Kidney tubule cell (primary cell): ENCODE measurements at places on chromosomes 2 and 18.

- DNase-seq, result no peak
Measured at GRCh38 chr2:121037480-121037879, 247.5 kb downstream of the TFCP2L1 start.

GRCh38 chr2:239657992-239658391 lies 257.2 kb upstream of the HDAC4 start:
- no peak for DNase-seq

GRCh38 chr2:144358979-144359541 lies 160.9 kb downstream of the ZEB2 start:
- DNase-seq, result peak; percentile 79

DNA sequence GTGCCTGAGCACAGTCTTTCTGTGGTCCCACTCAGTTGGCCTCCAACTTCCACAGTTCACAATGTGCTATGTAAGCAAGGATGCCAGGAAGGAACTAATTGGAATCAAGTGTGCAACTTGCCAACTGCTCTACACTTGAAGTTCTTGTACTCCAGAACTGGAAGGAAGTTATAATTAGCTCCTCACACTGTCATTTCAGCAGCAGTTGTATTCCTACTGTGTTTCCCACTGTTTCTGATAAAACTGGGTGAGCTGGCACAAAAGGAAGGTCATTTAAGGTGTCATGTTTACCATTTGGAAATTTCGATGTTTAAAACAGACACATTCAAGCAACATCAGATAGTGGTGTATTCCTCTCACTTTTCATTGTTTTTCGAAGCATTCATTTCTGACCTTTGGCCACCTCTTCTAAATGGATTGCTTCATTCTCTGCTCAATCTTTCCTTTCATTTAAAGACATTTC lies 84.2 kb downstream of the ANTXR1 start:
- DNase-seq, result no peak

GRCh38 chr2:164917296-164917903 lies 37.9 kb downstream of the SLC38A11 start:
- peak; percentile 56 for DNase-seq

DNA sequence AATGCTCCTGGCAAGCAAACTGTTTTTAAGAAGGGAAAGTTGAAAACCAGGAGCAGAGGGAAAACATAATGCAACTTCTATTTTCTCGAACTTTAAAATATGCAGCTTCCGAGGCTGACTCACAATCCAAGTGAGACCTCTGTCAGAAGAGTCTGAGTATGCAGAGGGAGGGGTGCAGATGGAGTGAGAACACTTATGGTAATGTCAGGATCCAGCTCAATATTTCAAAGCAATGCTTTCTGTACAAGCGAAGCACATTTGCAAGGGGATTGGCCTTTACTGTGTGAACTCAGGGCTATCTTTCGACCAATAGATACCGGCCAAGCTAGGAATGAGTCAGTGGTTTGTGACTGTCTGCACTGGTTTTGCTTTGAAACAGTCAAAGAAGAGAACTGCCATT lies 242.7 kb downstream of the CNTNAP5 start:
- no peak for DNase-seq

DNA sequence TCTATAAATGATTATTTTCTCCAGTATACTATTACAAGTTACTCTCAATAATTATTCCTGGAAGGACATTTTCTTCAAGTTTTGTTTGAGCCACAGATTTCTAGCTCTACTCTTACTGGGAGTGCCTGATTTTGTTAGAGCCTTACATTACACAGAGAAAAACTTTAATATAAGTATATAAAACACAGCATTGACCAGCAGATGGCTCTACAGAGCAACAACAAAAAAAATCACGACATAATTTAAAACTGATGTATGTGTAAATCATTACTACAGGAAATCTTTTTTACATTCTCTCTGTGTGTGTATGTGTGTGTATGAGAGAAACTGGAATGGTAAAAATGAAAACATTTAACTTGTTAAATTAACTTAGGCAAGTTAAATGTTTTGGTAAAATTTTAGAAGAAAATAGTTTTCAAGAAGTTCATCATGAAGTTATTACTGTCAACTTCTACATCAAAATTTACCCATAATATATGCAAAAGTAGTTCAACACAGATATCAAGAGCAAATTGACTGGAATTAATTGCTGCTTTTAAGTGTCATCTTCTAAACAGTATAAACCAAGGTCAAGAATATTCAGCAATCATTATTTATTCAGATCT lies 103.3 kb downstream of the MDH1 start:
- DNase-seq, result peak; percentile 69

- peak; percentile 14 for DNase-seq
Measured at GRCh38 chr2:28047681-28048080, 157.2 kb downstream of the BABAM2 start.

GRCh38 chr2:26986576-26986975 lies 16.1 kb downstream of the MAPRE3 start:
- peak; percentile 9 for DNase-seq

DNA sequence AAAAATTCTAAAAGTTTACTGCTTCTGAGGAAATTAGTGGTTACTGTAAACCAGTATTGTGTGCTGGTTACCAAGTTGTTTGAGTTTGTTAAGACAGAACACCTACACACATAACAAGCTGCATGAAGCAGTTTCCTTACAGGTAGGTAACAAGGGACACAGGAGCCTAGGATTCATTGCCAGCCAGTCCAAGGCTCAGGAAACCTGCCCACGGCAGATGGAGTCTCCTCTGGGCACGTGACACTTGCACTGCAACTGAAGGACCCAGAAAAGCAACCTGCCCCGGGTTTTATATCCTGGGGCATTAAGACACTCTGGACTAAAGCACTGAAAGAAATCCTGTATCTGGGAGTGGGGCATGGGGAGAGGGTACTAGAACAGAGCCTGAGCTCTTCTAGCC lies 639.3 kb downstream of the ADCYAP1 start:
- no peak for DNase-seq

DNA sequence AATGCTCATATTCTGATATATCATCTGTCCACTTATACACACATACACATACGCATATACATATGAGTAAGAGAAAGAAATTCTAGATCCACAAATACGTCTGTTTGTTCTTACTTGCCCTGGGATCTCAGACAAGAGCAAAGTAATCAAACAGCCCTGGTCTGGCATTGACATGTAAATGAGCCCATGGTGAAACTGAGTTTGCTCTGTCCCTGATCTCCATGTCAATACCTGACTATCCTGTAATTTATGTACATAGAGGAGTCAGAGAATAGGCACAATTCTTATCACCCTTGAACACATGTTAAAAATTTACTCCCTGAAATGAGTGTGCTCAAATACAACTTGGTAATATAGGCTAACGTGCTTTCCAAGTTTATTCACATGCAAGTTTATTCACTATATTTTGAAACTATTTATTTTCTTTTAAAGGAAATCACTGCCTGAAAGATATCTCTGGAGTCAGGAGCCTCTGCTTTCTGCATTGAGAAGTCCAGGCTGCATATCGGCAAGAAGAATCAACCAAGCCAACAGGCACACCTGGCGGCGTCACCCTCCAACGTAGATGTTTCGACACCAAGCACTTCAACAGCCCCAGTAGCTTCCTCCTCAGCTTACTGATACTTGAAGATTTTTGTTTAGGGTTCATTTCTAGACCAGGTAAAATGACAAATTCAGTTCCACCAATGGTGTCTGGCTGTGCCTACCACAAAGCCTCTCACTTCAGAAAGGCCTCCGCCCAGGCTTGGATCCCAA lies 100.6 kb downstream of the CMPK2 start:
- DNase-seq, result no peak

DNA sequence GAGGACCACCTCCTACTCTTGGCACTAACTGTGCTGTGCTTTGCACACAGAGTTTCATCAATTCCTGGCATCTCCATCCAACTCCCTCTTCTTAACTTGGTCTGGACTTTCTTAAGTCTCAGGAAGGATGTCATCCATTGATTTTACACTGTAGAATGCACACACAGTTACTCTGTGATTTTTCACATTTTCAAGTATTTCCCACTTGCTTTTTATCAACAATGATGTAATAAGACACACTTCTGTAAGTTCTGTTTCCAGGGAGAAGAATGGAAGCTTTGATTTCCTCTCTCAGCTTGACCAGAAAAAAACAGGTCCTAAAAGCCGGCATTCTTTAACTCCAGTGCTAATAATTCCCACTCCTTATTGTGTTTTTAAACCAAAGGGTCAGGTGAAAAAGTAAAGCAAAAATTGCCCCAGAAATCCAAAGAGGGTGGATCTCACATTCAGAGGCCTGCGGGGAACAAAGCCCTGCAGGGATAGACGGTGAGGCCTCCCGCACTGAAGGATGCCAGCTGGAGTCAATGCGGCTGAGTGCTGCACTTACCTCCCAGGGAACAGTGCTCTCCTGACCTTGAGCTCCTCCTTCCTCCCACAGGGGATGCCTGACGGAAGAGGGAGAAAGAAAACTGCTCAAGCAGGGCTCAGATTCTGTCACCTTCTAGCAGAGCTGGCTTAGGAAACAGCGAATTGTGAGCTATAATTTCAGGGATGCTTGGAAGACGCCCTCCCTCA lies 83.1 kb downstream of the PDCL3 start:
- no peak for DNase-seq

GRCh38 chr2:183089192-183089851 lies 10.8 kb downstream of the DUSP19 start:
- peak; percentile 25 for DNase-seq

GRCh38 chr2:188865681-188866080 lies 108.5 kb upstream of the COL3A1 start:
- DNase-seq, result no peak

GRCh38 chr2:55827855-55828254 lies 95.7 kb downstream of the EFEMP1 start:
- no peak for DNase-seq

DNA sequence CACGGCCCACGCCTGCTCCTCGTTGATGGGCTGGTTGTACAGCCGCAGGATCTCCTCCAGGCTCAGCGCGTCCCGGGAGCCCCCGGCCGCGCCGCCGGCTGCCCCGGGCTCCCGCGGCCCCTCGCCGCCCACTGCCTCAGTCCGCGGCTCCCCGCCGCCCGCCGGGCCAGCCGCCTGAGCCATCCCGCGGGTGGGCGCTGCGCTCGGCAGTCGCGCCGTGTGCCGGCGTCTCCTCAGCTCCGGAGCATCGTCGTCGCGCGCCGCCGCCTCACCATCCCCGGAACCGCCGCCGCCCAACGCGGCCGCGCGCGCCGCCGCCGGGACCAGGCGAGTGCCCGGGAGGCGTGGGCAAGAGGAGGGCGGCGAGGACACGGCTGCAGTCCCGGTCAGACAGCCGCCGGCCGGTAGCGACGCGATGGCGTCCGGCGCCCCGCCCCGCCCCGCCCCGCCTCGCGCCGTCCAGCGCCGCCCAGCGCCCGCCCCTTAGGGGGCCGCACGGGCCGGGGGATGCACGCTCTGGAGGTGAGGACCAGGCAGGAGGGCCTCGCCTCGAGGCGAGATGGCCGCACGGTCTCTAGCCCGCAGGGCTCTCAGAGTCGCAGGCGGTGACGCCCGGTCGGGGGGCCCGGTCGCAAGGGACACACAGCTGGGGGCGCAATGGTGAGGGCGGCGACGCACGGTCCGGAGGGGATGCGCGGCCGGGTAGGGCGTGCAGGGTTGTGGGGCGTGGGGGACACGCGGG lies at the start of gene SPIRE1:
Gene SPIRE1 (minus strand): TSS at position 424 of the 742 bp plus-strand sequence. CDS start 241 bp downstream, at position 183.
- DNase-seq, result peak; percentile 83

- DNase-seq, result no peak
Measured at GRCh38 chr18:79372991-79373390, 22.7 kb upstream of the NFATC1 start.

DNA sequence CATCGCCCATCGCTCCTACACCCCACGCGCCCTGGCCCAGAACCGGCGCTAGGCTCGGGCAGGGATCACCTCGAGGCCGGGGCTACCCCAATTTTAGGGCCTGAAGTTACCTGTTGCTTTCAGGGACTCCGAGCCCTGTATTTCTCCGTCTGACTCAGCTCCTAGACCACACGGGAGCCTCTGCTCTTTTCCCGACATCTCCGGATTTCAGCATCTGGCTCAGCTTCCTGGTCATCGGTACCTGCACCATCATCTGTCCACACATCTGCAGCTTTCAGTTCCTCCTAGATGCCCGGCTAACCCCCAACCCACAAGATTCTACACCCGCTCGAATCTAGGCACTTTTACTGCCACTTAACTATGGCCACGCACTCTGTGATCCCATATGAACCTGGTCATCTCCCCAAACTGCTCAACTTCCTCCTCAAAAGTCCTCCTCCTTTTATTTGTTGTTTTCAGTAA lies 12.1 kb upstream of the HMSD start:
- no peak for DNase-seq

GRCh38 chr2:38528008-38528442 lies 74.7 kb downstream of the HNRNPLL start:
- DNase-seq, result peak; percentile 50

- no peak for DNase-seq
Measured at GRCh38 chr18:35716169-35716831, 134.8 kb downstream of the GALNT1 start.

DNA sequence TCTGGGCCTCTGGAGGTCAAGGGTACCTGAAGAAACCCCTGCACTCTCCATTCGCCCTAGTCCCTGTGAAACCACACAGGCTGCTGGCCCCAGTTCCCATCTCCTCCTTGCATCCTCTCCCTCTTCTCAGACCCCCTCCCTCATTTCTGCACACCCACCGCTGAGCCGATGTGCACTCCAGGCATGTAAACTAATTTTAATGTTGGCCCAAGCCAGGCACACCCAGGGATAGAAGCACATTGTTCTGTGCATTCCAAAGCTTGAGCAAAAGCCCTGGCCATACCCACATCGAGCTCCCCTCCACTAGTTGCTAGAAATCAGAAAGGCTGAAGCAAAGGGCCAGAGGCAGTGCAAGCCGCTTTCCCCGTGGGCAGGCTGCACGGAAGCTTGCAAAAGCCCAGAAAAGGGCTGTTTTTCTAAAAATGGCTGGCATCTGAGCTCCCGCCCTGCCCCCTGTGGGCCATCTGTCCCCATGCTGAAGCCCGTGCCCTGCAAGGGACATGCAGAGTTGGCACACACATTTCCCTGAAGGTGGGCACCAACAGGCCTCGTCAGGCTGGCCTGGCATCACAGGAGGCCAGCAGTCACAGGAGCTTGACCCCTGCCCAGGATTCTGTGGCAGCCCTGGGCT lies 181.6 kb downstream of the SMAD7 start:
- DNase-seq, result no peak

DNA sequence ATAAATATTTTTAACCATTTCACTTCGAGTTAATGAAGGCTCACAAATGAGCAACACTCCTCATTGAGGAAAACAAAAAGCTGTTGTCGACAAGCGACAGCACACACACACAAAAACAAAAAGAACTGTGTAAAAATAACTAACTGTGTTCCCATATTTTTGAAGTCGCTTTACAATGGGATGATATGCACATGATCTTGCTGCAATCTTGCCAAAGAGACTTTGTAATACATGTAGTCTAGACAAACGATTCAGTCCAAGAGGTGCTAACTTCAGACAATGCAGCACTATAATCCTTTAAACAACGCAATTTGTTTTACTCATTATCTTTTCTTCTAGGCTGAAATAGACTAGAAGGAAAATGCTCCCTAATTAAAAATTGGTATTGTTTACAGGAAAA lies 7.2 kb upstream of the USP34 start:
- DNase-seq, result no peak

GRCh38 chr2:86420913-86421312 lies 20.3 kb upstream of the KDM3A start:
- DNase-seq, result no peak
